Stimulated activated CD4-positive, alpha-beta T cell treated with anti-CD3 and anti-CD28 coated beads, TNF-alpha, amount 100 ng/mL, for 24 hours (primary cell): ENCODE measurements at places on chromosomes 11 and 22.

GRCh38 chr11:122668562-122669090, 13.1 kb downstream of the UBASH3B start:
- no peak for DNase-seq

GRCh38 chr22:30635273-30636225, at the start of gene SLC35E4:
Gene SLC35E4 (plus strand): TSS chr22:30635781. CDS start chr22:30636451, 670 bp downstream.
- DNase-seq = peak; percentile 89

DNA sequence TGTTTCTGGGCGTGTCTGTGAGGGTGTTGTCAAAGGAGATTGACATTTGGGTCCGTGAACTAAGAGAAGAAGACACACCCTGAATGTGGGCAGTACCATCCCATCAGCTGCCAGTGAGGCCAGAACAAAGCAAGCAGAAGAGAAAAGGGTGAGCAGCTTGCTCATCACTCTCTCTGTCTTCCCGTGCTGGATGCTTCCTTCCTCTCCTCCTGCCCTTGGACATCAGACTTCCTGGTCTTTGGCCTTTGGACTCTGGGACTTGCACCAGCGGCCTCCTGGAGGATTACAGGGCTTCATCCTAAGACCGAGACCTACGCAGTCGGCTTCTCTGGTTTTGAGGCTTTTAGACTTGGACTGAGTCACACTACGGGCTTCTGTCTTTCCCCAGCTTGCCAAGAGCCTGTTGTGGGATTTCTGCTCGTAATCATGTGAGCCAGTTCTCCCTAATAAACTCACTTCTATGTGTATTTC, 18.8 kb downstream of the APOL2 start:
- no peak for DNase-seq

DNA sequence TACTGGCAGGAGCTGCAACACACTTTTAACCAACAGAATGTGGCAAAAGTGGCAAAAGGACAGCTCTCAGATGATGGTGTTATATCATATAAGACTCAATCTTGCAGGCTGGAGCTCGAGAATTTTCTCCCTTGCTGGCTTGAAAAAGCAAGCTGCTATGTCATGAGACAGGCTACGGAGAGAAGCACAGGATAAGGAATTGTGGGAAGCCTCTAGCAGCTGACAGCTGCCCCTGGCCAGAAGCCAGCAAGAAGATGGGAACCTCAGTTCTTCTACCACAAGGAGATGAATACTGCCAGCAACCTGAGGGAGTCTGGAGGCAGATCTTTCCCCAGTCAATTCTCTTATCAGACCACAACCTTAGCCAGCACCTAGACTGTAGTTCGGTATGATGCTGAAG, 24.6 kb downstream of the FXYD6 start:
- DNase-seq = no peak

DNA sequence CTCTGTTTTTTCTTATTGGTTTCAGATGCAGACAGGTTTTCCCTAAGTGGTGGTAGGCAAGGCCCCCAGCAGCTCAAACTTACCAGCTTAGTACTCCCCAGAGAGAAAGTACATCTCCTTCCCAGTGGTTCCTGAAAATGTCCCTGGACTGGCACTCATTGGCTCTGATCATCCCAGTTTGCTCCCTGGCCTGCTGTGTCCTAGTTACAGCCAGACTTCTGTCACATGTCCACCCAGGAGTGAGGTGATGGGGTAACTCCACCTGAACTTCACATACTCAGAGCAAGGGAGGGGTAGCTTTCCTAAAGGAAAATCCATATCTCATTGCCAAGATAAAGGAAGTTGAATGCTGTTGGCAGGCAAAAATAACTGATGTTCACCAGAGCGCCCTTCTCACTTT, 237.0 kb upstream of the MPPED2 start:
- no peak for DNase-seq

DNA sequence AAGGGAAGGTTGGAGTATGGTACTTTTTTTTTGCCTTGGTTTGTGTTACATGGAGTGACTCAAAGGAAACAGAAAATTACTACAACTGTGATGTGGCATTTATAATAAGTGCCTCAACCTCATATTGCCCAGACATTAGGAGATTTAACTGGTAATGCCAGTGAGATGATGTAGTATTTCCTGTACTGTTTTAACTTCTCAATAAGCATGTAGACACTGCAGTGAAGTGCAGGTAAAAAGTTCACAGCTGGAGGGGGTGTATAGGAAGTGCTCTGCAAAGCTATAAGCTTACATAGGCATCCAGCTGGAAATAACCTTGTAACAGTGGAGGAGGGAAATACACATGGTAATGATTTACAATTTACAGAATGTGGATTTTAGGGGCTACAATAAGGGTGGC, 138.2 kb upstream of the MTMR2 start:
- DNase-seq = no peak

- peak; percentile 59 for DNase-seq
These were observed 63.5 kb upstream of the CAPRIN1 start for GRCh38 chr11:33987975-33988580.

DNA sequence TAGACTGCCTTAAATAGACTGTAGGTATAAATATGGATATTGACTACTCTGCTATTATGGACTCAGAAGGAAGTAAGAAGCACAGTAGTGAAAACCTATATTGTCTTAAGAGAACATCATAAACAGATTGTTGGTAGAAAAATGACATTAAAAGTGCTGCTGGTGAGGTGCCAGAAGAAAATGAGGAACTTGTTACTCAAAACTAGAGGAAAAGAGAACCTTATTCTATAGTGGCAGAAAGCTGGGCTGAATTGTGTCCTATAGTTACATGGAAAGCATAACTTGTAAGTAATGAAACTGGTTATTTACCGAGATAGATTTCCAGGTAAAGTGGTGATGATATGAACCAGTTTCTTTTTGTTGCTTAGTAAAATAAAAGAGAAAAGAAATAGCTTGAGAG, 109.7 kb upstream of the CTSC start:
- DNase-seq = no peak
